ENCODE measurements at places on chromosomes 7 and 10.

GRCh38 chr7:138074121-138074520 is 2.1 kb upstream of the AKR1D1 start:
- no peak for DNase-seq

GRCh38 chr7:142327628-142328405 is 70.0 kb upstream of the PRSS58 start:
- no peak for DNase-seq

GRCh38 chr10:44974628-44975430 is 3.8 kb downstream of the DEPP1 start:
- peak; percentile 67 for DNase-seq

GRCh38 chr10:91420868-91421267 is 10.7 kb downstream of the HECTD2 start:
- DNase-seq = no peak

GRCh38 chr7:47604496-47604890 is 22.6 kb upstream of the TNS3 start:
- no peak for DNase-seq
